ENCODE measurements at places on chromosomes 1 and 21.

DNA sequence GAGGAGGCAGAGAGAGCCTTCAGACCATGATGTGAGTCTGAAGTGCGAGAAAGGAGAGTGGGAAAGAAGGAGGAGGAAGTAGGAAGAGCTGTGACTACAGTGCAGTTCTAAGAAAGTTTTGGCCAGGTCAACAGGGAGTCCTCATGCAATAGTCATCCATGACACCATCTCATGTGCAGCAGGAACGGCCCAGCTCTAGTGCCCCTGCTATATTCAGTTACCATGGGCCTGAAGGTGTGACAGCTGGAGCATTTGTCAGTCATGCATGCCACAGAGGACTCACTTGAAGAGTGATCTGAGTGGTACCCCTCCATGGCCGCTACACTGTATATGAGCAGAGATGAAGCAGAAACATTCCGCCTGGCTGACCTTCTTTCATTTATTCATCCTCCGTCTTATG lies 77.9 kb downstream of the OMA1 start:
- DNase-seq, result no peak

DNA sequence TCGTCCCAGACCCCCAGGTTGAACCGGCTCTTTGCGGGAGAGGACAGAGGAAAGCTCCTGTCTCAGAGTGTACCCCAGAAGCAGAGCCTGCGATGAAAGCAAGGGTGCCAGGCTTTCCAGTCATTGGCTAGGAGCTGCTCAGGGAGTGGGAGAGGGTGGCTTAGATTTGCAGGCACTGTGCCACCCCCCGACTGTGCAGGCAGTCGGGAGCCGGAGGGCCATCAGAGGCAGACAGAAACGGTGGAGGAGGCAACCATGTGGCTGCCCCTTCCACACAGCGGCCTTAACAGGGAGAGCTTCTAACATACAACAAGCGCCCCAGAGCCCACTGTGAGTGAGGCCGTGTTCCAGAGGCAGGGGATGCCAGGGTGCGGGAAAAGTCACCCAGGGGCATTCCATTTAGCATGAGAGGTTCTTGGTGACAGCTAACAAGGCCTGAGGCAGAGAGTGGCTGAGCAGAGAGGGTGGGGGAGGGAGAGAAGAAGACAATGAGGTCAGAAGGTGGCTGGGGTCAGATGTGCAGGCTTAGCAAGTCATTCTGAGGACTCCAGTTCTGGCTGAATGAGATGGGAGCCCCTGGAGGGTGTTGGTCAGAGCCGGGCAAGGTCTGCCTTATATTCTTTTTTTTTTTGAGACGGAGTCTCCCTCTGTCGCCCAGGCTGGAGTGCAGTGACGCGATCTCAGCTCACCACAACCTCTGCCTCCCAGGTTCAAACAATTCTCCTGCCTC lies 9.5 kb upstream of the C1orf167 start:
- no peak for DNase-seq

GRCh38 chr1:230140221-230141020 lies 73.4 kb downstream of the GALNT2 start:
- no peak for DNase-seq

DNA sequence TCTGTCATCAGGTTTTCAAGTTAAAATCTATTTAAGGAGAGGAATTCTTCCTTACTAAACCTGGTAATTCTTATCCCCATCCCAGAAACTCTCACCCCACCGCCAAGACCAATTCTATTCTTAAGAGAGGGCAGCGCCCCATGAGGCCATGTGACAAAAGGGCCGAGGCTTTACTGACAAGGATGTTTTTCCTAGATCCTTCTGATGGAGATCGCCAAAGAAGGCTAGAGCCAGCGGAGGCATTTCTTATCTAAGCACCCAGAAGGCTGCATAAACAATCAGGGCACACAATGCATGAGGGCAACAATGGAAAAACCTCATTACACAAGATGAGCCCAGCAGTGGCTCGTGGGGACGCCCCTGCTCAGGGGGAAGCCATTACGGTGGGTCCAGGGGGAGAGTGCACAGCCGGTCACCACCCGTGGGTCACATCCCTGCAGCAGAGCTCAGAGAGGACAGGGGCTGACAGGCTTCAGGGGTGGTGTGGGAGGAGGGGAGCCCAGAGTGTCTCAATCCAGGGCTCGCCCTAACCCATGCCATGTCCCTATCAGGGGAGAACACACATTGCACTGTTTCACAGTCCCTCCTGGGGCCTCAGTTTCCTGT lies 88.7 kb downstream of the ITPKB start:
- DNase-seq, result no peak

- no peak for DNase-seq
These were observed 8.1 kb upstream of the NCF2 start for GRCh38 chr1:183598386-183598785.

DNA sequence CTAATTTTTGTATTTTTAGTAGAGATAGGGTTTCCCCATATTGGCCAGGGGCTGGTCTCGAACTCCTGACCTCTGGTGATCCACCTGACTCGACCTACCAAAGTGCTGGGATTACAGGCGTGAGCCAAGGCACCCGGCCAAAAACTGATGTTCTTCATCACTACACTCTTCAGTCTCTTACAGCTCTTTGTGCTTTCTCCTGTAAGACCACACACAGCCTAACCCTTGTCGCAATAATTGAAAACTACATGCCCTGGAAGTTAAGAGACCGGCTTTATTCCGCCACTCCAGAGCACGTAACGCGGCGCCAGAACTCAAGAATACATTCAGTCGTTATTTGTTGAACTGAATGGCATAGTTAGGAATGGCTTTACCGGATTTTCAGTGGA lies 552 bp downstream of the GPATCH4 start:
- no peak for DNase-seq

- no peak for DNase-seq
These were observed 5.7 kb downstream of the TAL1 start for GRCh38 chr1:47226121-47226838.

GRCh38 chr1:48903291-48903690 lies 126.6 kb upstream of the BEND5 start:
- no peak for DNase-seq
